ENCODE measurements at places on chromosomes 3 and 15.

DNA sequence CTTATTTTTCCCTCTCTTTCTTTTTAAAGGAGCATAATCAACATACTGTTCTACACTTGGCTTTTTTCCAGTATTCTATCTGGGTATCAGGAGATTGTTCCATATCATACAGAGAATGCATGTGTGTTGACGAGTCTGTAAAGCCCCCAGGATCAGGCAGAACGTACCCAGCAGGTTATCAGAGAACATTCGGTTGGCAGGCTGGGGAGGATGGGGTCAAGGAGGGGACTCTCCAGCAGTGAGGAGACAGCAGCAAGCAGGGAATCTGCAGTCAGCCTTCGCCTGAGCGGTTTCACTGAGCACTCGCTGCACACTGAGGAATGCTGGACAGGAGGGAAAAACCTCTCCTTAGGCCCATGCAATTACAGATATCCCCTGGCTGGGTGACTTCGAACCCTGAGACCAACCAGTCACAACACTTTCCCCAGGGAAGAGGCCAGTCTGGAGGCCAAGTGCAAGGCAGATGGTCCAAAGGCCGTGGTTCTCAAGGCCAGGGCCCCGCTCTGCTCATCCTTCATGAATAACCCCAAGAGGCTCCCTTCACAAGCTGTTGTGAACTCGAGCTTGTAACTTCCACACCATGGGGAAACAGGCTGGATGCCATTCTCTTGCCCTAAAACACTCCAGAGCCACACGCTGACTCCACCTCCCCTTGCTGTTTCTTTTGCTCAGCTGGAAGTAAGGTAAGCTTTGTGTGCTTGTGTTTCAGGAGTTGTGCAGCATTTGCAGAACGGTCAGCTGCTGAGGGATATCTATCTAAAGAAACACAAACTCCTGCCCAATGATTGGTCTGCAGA is 60.1 kb downstream of the PXYLP1 start:
- DNase-seq, result no peak

DNA sequence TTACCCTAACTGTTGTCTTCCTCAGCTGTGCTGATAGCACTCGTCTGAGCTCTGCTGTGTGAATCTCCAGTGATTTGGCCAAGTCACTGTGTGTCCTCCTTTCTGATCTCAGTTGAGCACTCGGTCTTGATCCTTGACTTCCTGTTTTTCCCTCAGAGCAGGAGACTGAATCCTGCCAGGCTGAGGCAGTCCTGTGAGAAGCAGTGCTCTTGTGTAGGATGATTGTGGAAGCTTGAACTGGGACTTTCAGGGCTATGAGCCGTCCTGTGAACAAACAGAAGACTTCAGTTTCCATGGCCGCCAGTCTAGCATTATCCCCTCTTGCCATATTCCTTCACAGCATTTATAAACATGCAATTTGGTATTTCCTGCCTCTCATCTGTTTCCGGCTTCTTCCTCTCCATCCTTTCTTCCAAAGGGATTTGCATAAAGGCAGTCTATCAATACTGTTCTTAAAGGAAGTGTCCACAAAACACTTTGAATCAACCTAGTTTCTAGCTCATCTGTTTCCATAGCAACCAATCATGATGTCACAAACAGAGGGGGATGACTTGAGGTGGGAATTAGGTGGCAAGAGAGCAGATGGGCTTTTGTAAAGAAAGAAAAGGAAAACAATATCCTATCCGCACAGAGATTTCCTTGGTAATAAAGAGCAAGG is 237.2 kb downstream of the AGBL1 start:
- DNase-seq, result no peak

DNA sequence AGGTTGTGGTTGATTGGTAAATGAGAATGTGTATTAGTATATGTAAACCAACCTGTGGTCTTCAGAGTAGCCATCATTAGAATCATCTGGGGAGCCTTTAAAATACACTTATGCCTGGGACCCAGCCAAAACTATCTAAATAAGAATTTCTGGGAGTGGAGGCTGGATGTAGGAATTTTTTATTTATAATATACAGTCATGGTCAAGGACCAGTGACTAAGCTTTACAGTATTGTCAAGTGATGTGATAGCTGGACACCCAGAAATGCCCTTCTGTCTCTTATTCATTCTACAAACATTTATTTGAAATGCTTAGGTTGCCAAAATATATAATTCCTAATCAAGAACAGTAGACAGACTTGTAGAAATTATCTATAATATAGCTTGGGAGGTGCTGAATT is 132.2 kb downstream of the MBNL1 start:
- DNase-seq, result no peak

DNA sequence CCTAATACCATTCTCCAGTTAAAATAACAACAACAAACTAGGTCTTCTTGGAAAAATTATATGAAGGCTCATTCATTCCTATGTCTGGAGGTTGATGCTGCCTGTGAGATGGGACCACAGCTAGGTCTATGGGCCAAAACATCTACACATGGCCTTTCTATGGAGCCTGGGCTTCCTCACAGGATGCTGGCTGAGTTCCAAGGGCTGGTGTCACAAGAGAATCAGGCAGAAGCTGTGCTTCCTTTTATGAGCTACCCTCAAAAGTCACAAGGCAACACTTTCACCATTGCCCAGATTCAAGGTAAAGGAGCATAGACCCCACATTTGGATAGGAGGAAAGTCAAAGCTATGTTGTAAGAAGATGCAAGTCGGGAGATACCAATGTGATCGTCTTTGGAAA is 4.6 kb upstream of the RTP2 start:
- DNase-seq, result no peak

DNA sequence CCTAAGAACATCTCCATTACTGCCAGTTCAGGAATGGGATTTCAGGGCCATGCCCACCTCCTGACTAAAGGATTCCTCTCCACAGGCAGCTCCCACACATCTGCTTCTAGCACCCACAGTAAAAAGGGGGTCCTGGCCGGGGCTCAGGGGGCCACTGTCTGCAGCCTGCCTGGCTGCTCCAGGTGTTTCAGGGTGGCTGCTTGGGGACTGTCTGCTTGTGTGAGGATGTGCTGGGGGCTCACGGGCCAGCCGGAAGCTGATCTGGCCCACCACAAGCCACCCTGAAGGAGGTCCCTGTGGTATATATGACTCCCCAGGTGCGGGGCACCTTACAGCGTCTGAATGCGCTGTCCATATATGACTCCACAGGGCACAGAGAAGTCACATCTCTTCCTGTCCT is 135.4 kb downstream of the NSMCE3 start:
- DNase-seq, result no peak

GRCh38 chr3:111961461-111962164 is 17.2 kb upstream of the ABHD10 start:
- DNase-seq, result no peak

GRCh38 chr3:9248522-9249271 is 749 bp downstream of the SRGAP3 start:
- DNase-seq, result no peak

GRCh38 chr3:186220365-186220764 is 111.5 kb upstream of the ETV5 start:
- no peak for DNase-seq

DNA sequence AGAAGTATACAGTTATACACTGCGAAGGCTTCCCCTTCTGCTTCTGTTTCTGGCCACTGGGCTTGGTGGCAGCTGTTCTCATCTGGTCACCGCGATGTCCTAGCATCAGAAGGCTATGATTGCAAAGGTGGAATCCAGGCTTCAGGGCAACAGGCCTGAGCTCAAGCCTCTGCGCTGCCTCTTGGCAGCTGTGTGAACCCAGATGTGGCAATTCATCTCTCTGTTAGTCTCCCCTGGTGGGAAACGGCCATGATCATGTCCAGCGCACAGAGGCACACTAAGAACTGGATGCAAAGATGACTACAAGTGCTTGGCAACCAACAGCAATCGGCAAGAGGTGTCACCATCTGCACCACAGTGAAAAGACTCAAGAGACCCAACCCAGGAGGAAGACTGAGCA is 78.9 kb downstream of the PCSK6 start:
- no peak for DNase-seq

DNA sequence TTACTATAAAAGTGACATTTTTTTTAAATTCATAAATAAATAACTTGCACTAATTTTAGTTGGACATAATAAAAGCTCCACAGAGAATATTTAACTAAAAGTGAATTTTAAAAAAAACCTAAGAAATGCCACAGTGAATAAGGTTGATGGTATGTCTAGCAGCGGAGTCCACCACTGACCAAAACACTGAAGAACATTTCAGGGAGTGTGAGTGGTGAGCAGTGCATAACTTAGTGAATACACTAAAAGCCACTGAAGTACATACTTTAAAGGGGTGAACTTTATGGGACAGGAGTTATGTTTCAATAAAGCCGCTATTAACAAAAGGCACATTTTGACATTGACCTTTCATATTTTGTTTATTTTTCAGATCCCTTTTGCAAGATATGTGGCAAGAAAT is 32.3 kb downstream of the SRP14 start:
- no peak for DNase-seq

GRCh38 chr3:104764496-104764895 is 602.2 kb upstream of the ALCAM start:
- no peak for DNase-seq

- peak; percentile 13 for DNase-seq
Measured at GRCh38 chr15:79595995-79596622, 164.0 kb downstream of the MINAR1 start.

DNA sequence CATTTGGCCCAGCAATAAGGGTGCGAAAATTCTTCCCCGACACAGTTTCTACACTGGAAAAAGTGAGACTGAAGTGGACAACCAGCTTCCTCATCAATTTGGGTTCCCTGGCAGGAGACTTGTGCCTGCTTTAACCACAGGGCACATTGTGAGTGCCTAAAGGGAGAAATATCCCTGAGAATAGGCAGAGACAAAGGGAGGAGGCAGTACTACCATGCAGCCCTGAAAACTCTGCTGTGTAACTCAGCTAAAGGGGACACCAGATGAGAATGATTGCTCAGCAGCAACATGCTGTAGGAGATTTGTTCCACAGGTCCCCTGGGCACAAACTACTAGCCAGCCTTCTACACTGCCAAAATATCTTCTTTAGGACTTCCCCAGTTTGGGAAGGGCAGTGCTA is 15.6 kb upstream of the KPNA4 start:
- DNase-seq, result no peak

DNA sequence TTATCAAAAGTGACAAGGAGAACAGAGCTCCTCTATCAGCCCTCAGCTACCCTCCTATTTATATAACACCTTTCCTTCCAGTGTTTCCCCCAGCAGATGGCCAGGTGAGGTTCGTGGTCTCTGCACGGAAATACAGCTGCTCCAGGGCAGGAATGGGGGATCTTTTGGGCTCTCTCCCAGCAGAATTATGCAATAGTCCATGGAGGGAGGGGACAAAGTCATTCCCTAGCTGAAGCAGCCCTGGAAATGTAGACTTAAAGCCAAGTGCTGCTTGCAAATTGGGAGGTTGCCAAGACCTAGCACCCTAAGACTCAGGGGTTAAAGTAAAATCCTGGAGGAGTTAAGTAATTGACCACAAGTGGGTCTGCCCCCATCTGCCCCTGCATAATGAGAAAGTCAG is 256.3 kb downstream of the LRTM1 start:
- no peak for DNase-seq

DNA sequence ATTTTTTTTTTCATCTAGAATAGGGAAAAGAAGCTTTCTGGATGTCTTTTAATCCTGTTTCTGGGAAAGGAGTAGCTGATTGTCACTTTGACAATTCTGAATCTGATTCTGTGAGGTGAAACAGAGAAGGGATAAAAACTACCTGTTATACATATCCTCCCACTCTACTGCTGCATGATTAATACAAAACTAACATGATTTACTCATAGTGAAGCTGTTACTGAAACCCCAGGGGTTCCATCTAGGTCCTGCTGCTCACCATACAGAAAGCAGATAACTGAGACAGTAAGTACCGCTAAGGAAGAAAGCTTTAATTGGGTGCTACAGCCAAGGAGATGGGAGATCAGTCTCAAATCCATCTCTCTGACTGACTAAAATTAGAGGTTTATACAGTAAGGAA is 610.9 kb upstream of the ALCAM start:
- DNase-seq, result no peak

DNA sequence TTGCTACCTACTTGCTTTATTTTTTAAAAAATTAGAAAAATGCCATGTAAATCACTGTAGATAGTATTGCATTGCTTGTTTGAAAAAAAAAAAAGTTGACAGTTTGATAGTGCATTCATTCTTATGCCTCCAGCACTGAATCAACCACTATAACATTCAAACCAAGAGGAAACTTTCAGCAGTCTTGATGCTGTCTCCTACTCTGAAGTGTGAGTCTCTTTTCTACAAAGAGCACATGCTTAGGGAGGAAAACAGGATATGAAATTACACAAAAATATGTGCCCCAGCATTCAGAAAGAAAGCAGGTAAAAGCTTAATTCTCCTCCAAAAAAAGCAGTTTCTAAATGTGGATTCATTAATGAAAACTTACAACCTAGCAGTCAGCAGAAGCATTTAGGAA is 78.3 kb downstream of the ZBTB20 start:
- no peak for DNase-seq
